NCI-H1048 (cell line): ENCODE measurements at places on chromosomes 12 and 14.

DNA sequence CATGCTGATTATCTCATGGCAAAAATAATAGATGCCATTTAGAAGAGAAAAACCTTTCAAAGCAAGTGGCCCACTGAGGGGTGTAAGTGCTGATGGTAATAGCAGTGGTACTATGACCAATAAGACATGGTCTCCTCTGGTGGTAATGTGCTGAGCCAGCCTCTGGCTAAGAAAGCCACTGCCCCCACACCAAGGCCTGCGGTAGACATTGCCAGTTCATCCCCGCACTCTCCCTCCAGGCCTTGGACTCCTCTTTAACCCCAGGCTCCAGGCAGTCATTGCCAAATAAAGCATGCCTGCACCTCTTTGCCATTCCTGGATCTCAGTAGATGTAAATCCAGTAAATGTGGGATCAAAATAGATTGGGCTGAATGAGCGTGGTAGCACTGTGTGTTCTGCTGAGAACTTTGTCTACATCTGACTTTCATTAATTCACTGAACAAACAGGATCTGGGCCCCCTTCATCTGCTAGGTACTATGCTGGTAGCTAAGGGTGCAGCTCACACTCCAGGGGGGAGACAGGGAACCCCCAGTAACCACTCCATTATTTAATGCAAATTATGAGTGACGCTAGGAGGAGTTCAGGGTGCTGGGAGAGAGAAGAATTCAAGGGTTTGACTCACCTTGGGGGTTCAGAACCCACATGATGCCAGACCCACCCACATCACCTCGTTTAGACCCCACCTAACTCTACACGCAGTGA lies 89.3 kb downstream of the BCL11B start:
- DNase-seq: no peak

DNA sequence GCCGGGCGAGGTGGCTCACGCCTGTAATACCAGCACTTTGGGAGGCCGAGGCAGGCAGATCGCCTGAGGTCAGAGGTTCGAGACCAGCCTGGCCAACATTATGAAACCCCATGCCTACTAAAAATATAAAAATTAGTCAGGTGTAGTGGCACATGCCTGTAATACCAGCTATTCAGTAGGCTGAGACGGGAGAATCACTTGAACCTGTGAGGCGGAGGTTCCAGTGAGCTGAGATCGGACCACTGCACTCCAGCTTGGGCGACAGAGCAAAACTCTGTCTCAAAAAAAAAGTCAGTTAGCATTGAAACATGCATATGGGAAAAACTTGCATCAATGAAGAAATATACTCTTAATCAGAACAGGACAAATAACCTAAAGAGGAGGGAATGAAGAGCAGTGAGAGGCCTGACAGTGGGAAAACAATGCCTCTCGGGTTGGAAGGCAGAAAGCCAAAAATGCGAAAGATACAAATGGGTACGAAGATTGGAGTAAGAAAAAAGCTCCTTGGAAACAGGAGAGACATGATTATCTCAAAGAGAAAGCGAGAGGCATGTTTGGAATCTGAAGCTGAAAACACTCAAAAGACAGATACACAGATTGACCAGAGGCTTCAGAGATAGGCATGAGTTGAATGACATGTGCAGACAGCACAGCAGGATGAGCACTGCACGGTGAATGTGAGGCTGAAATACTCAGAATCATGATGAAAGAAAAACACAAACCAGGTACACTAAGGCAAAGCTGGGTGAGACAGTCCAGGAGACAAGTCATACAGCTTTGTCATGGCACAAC lies 30.6 kb downstream of the RESF1 start:
- DNase-seq: no peak

DNA sequence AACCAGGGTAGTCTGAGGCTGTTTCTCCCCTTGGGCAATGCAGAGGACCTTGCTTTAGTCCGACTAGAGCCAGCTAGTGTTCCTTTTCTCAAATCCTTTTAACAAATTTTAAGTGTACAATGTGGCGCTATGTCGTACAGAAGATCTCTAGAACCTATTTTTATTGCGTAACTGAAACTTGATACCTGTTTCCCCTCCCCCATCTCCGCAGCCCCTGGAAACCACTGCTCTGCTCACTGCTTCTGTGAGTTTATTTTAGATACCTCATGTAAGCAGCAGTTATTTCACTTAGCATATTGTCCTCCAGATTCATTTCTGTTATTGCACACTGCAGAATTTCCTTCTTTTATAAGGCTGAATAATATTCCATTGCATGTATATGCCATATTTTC lies 1092.3 kb downstream of the AACS start:
- no peak for DNase-seq

GRCh38 chr12:52682938-52683574 lies 2.8 kb upstream of the KRT1 start:
- DNase-seq: no peak

DNA sequence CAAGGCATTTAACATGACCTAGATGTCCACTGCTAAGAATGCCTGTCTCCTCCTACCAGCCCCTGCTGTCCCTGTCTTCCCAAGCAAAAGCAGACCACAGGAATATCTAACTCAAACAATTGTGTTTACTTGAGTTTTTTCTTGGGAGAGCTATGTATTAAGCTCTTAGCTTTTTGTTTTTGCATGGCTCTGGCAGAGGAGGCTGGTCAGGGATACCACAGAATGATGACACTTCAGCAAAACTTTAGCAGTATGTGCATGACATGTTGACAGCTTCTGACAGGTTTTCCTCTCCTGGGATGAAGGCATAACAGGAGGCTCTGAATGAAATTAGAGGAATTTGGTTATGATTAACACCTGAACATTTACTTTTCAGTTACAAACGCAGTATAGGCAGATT lies 6.9 kb downstream of the TMBIM6 start:
- DNase-seq: no peak

- DNase-seq: no peak
These were observed 3.7 kb upstream of the KRT2 start for GRCh38 chr12:52655720-52656124.

DNA sequence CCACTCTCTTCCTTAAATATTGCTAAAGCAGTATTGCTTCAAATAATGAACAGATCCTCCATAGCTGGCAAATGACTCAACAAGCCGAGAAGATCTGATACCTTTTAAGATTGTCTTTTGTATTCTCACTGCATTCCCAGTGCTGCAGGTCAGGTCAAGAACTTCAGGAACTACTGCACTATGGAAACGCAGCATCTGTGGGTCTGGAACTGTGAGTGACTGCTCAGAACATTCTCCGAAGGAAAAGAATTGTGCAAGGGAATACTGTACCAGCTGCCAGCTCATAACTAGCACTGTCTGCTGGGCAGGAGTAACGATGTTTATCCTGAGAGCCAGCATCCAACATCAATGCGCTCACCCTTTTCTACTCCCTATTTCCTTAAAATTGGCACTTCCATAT lies 348.0 kb upstream of the SOX5 start:
- DNase-seq: no peak

DNA sequence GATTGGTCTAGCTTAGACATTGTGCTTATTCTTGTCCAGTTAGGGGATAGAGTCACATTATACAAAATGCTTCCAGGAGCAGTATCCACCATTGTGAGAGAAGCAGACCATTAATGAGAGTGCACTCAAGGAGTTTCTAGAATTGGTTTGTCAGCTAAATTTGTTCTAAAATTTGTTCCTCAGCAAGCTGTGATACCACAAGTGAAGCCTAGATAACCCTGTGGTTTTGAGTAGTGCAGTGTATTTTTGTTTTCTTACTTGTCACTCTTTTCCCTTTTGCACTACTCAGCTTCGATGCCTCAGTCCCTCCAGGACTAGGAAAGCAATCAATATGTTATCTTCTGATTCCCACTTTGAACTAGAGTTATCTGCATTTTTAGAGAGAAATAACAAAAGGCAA lies 42.5 kb upstream of the AKAP6 start:
- DNase-seq: no peak

GRCh38 chr14:48963231-48963790 lies 622.9 kb downstream of the RPS29 start:
- no peak for DNase-seq

DNA sequence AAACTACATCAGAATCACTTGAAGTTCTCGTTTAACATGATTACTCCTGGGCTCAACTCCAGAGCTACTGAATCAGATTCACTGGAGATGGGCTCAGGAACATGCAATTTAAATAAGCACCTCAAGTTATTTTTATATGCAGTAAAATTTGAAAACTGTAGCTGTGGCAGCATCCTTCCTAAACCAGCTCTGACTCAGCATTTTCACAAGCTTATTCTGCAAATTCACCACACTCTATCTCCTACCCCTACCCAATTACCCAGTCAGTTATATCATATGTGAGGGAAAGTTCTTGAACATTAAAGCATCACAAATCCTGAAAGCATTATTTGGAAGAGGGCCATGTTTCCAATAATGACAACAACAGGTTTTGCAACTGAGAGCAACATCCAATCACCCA lies 24.2 kb upstream of the LRRC9 start:
- no peak for DNase-seq

DNA sequence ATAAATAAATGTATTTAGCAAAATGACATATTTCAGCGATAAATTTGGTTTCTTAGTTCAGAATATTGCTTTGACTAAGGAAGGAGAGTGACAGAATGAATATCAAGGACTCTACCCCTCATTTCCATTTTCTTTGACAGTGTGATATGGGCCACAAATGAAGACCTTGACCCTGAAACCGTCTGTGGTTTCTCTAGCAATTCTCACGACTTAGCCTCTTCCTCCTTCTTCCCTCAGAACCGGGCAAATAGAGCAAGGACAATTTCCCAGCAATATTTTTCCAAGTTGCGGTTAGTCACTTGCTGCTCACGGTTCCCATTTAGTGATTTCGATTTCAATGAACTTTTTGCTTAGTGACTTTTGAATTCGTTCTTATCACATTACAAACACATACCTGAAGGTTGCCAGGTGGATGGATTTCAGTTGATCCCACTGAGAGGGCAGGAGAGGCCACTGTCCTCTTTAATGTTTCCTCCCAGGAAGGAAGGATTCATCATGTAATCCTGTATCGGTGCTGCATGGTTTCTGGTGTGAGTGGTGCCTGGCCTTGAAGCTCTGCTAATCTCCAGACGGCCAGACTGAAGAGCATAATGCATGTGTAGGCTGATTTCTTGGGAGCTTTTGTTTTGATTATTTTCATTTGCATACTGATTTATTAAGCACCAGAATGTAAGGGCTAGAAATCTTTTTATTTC lies 77.6 kb downstream of the CHST11 start:
- DNase-seq: no peak

- no peak for DNase-seq
These were observed 12.7 kb downstream of the BDKRB1 start for GRCh38 chr14:96268431-96269358.

DNA sequence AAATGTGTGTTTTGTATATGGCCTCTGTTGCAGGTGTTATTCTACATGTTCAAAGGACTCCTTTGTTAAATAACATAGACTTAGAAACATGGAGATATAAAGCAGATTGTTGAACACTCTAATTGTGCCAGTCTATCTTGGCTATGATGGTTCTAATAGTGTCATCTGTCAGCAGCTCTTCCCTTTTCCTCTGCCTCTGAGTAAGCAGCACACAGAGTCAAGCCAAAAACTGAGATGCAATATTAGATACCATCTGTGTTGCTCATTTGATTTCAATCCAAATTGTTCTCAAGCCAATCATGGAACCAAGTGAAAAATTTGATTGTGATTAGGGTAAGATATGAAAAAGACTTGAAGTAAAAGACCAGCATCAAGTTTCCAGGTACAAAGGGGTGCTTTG lies 871.1 kb upstream of the MGAT4C start:
- DNase-seq: no peak

GRCh38 chr12:109056891-109057290 lies 4.5 kb downstream of the USP30 start:
- DNase-seq: no peak

DNA sequence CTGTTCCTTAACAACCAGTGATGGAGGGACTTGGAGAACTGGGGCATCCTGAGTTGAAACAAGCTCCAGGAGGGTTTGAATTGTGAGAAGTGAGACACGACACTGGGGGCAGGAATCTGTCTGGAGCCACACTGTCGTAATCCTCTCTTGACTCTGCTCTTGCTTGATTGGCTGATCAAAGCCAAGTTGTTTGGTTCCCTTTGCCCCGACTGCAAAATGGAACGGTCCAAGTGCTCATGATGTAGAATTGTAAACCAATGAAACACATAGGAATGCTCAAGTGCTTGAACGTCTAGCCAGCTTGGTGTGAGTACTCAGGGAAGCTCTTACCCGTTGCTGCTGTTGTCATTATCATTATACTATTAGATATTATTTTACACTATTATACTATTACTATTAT lies 98.1 kb downstream of the TMEM132C start:
- DNase-seq: no peak

- no peak for DNase-seq
These were observed 680.7 kb downstream of the GALC start for GRCh38 chr14:87312169-87312893.

GRCh38 chr12:75834591-75834990 lies 197.0 kb downstream of the PHLDA1 start:
- no peak for DNase-seq

DNA sequence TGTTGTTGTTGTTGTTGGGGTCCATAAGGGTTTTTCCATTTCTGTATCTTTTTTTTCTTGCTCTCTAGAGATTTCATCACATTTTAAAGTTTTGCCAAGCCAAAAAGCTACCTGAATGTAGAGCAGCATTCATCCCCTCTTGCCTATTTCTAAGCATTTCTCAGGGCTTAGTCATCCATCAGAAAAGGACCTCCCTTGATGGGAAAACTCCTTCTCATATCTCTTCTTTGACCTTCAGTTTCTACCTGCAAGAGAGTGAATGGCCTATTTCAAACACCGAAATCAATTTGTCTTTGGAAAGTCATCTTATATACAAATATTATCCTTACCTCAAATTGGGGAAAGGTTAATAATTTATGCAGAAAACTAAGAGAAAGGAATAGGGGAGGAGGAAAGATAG lies 4.5 kb downstream of the MYBPC1 start:
- DNase-seq: no peak

DNA sequence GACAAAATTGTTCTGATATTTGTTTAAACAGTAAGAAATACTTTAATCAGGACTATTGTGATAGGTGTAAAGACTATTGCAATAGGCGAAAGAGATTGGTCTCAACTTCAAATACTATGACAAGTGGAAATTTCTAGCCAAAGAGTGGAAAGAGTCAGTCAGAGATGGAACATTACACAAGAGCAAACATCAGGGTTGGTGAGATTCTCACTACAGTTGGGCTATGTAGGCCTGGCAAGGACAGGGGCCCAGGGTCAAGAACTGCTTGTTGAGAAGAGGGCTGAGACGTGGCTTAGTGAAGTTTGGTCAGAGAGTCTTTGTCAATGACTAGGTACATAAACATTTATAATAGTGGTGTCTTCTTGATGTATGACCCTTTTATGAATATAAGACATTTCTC lies 19.4 kb downstream of the CAND1 start:
- DNase-seq: no peak

GRCh38 chr12:5088586-5089264 lies 45.0 kb downstream of the KCNA5 start:
- DNase-seq: no peak

GRCh38 chr12:95118788-95119179 lies 45.4 kb upstream of the NR2C1 start:
- DNase-seq: no peak

DNA sequence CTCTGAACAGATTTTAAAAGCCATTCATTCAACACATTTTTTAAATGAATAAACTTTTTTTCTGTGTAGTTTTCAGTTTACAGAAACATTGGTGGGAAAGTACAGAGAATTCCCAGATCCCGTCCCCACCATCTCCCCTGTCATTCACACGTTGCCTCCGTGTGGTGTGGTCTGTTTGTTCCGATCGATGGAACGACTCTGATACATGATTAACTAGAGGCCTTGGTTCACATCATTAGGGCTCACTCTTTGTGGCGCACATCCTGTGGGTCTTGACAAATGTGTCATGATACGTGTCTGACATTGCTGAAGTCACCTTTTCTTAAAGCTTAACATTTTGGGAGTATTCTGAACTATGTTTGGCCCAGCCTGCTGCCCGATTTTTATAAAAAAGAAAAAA lies 18.5 kb downstream of the MEG3 start:
- no peak for DNase-seq
